ENCODE measurements at places on chromosomes 1 and 21. TPM values are rescaled to one million over a fixed set of nuclear protein-coding genes. Genes with fewer than 3 reads are reported as not detected.
A peak's percentile ranks its signal among the peaks of the same experiment; 100 is the strongest.

The INTS7 gene
- total RNA-seq, result 15.9 TPM

- H3K4me1 ChIP-seq, result no peaks in the 10 kb centered on the region
- no peak for DNase-seq
- H3K27ac ChIP-seq, result no peak overlapping the region
- H3K27me3 ChIP-seq, result no peaks in the 10 kb centered on the region
These were observed 78.7 kb downstream of the FH start for GRCh38 chr1:241440904-241441303.

DNA sequence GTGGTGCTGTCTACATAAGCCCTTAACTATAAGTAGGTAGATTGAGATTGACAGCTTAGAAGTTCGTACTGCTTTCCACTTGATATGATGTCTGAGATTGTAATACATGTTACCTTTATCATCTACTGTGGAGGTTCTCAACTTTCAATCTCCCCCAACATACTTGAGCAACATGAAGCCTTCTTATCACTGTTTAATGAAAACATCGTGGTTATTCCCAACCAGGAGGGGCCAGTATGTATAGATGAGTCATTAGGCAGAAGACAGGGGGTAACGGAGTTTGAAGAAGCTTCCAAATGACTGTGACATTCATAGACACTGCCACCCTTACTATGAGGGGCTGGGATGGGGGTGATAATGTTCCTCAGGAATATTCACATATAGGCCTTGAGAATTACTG, 36.0 kb downstream of the CENPF start:
- no peak for DNase-seq
- no peaks in the 10 kb centered on the region for H3K36me3 ChIP-seq
- H3K27ac ChIP-seq, result no peak overlapping the region
- no peaks in the 10 kb centered on the region for H3K27me3 ChIP-seq
- H3K4me3 ChIP-seq, result no peak overlapping the region

- H3K36me3 ChIP-seq, result peaks cover 5% of the 10 kb centered on the region
- no peaks in the 10 kb centered on the region for H3K27me3 ChIP-seq
- no peak overlapping the region for H3K27ac ChIP-seq
- H3K4me1 ChIP-seq, result no peaks in the 10 kb centered on the region
These were observed 56.1 kb downstream of the SWT1 start for GRCh38 chr1:185213091-185213490.

The RASAL2 gene
- 39.4 TPM for total RNA-seq

DNA sequence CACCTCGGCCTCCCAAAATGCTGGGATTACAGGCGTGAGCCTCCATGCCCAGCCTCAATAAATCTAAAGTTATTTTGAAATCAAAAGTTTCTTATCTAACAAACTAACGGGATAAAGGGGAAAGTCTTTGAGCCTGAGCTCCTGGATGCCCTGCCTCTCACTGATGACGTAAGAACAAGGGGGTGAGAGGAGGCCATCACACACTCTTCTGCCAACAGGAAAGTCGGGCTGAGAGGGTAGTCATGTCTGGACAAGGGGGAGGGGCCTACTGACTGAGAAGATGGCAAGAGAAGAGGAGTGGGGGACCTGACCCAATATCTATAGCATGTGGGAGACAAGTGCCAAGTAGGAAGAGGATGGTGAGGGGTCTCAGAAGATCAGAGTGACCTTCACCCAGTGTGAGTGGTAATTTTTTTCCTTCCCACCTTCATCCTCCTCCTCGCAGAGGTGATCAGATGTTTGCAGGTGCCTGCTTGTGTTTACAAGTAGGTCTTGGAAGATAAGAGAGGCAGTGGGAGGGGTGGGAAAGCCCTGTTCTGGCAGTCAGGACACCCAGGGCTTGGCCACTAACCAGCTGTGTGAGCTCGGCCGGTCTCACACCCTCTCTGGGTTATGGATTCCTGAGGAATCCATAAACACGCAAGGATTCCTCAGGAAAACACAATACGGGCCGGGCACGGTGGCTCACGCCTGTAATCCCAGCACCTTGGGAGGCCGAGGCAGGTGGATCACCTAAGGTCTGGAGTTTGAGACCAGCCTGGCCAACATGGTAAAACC, 9.6 kb downstream of the UQCRHL start:
- no peaks in the 10 kb centered on the region for H3K36me3 ChIP-seq
- no peak overlapping the region for H3K4me3 ChIP-seq
- DNase-seq, result no peak
- peak overlapping the region; percentile 47 for H3K27ac ChIP-seq
- peaks cover 29% of the 10 kb centered on the region for H3K4me1 ChIP-seq
- H3K27me3 ChIP-seq, result no peaks in the 10 kb centered on the region

The ATXN7L2 gene
- total RNA-seq, result 4.6 TPM

DNA sequence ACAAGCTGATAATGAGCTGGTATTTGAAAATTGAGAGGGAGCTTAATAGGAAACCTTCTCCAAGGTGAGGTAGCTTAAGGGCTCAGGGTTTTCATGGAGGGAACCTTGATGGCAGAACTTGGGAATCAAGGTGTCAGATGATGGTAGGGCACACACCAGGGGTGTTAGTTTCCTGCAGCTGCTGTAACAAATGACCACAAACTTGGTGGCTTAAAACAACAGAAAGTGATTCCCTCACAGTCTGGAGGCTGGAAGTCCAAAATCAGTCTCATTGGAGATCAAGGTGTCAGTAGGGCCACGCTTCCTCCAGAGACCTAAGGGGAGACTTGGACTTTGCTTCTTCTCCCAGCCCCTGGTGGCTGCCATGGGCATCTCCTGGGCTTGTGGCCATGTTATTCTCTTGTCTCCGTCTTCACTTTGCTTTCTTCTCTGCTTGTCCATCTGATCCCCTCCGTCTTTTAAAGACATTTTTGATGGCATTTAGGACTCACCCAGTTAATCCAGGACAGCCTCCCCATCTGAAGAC, 45.5 kb downstream of the HUNK start:
- no peak overlapping the region for H3K27ac ChIP-seq
- H3K4me1 ChIP-seq, result no peaks in the 10 kb centered on the region
- no peak for DNase-seq
- H3K27me3 ChIP-seq, result no peaks in the 10 kb centered on the region

- H3K36me3 ChIP-seq, result no peaks in the 10 kb centered on the region
- no peak overlapping the region for H3K4me3 ChIP-seq
- H3K27me3 ChIP-seq, result no peaks in the 10 kb centered on the region
- no peak for DNase-seq
- peaks cover 12% of the 10 kb centered on the region for H3K4me1 ChIP-seq
- H3K27ac ChIP-seq, result no peak overlapping the region
These were observed 11.4 kb upstream of the CCN1 start for GRCh38 chr1:85569122-85569521.

The COA6 gene
- 25.0 TPM for total RNA-seq

DNA sequence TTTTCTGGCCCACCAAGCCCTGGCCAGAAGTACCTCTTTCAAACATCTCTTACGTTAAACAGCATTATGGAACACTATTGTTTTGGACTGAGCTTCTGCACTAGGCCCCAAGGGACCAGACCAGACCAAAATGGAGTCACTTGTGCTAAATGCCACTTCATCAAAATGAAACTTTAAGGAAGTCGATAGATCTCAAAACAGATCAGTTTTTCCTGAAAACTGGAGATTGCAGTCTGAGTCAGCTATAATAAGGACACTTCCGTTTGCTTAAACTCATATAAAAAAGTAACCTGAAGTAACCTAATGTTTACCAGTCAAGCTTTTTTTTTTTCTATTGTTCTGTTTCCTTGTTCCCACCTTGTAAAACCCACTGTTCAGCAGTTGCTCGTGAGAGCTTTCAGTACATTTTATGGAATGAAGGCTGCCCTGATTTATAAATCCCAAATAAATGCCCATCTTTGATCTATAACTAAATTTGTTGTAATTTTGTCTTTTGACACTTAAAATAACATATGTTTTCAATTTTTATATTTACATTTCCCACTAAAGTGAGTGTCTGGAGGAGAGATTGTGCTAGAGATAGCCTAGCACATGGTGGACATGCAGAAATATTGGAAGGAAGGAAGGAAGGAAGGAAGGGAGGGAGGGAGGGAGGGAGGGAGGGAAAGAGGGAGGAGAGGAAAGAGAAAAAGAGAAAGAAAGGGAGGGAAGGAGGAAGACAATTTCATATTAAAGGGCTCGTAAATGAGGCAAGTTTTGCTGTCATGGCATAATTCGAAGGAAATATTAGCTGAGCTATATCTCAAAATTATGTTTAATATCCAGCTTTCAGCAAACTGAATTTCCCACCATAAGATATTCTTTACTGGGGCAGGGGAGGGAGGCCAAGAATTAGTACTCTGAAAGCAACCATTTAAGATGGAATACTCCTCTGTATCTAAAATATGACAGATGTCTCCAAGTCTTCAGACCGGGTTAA, 77.0 kb upstream of the CXADR start:
- no peaks in the 10 kb centered on the region for H3K4me1 ChIP-seq
- no peaks in the 10 kb centered on the region for H3K27me3 ChIP-seq
- H3K27ac ChIP-seq, result no peak overlapping the region
- no peak for DNase-seq

DNA sequence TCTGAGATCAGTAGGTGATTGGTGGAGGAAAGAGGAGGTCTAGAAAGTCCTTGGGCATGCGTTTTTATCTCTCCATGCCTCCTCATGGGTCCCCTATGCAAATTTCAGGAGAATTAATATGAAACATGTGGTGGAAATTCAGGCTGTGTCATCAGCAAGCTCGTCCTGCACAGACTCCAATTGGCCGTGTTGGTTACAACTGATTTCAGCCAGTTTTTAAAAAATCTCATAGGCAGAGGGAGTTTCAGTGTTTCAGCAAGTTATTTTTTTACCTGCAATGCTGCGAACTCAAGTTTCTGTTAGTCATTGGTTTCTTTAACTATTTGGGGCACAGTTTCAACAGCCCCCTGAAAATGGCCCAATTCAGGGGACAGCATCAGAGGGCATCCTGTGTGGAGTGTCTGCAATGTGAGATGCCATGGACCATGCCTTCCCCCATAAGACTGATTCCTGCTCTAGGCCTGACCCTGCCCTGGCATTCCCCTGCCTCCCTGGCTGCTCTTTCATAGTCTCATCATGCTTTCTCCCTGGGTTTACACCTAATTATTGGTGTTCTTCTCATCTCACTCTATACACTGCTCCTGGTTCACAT, 59.9 kb downstream of the C1orf198 start:
- no peak overlapping the region for H3K27ac ChIP-seq
- no peaks in the 10 kb centered on the region for H3K27me3 ChIP-seq
- H3K4me1 ChIP-seq, result no peaks in the 10 kb centered on the region
- H3K4me3 ChIP-seq, result no peak overlapping the region
- H3K36me3 ChIP-seq, result no peaks in the 10 kb centered on the region

- no peak overlapping the region for H3K4me3 ChIP-seq
- no peak overlapping the region for H3K27ac ChIP-seq
- no peaks in the 10 kb centered on the region for H3K36me3 ChIP-seq
- no peaks in the 10 kb centered on the region for H3K4me1 ChIP-seq
- no peak for DNase-seq
These were observed 289.2 kb downstream of the GRIK1 start for GRCh38 chr21:29650523-29651022.

The AMIGO1 gene
- total RNA-seq, result 13.3 TPM

DNA sequence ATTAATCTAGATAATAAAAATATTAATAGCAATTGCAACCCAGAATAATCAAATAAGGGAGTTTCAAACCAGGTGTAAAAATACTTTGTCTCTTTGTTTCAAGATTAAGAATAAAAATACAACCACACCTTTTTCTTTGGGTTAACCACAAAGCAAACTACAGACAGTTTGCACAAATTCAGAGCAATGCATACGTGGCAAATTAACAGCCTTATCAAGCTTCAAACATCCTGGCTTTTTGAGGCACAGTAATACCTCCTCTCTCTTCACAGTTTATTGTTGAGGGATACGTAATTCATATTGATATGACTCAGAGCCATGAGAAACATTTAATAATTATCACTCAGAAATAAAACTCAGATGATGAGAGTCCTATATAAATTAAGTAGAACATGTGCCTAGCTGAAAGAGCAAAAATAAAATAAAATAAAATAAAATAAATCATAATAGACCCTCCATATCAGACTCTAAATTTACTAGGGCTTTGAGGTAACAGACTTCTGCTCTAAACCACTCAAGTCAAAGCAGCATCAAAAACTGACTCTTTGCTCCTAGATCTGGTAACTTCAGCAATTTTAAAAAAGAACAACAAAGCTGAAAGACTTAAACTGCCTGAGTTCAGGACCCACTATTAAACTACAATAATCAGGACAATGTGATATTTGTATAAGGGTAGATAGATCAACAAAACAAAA, 11.4 kb downstream of the EDEM3 start:
- H3K27ac ChIP-seq, result no peak overlapping the region
- H3K4me1 ChIP-seq, result peaks cover 28% of the 10 kb centered on the region
- H3K4me3 ChIP-seq, result no peak overlapping the region

DNA sequence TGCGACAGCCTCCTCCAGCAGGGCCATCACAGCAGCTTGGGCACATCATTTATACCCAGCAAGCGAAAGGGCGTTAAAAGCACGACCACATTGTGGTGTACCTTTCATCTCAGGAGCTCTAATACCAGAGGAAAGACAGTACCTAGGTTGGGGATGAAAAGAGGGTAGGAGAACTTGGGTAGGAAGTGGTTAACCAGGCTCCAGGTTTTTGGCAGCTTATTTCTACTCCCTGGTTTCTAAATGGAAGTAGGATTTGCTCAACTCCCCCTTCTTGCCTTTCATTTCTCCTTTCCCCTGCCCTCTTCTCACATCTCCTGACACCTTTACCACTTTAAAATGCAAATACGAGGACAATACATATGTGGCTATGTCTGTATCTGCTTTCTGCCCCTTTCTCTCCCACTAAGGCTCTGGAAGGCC, 30.2 kb downstream of the FAM177B start:
- no peak overlapping the region for H3K27ac ChIP-seq
- no peaks in the 10 kb centered on the region for H3K36me3 ChIP-seq
- no peaks in the 10 kb centered on the region for H3K4me1 ChIP-seq
- no peak overlapping the region for H3K4me3 ChIP-seq
- no peaks in the 10 kb centered on the region for H3K27me3 ChIP-seq
- no peak for DNase-seq

The LCK gene
- total RNA-seq, result 8.3 TPM
